Stimulated activated CD8-positive, alpha-beta memory T cell treated with anti-CD3 and anti-CD28 coated beads, Interleukin-4, amount 100 ng/mL, for 48 hours (primary cell): ENCODE measurements at places on chromosomes 11 and 22.

DNA sequence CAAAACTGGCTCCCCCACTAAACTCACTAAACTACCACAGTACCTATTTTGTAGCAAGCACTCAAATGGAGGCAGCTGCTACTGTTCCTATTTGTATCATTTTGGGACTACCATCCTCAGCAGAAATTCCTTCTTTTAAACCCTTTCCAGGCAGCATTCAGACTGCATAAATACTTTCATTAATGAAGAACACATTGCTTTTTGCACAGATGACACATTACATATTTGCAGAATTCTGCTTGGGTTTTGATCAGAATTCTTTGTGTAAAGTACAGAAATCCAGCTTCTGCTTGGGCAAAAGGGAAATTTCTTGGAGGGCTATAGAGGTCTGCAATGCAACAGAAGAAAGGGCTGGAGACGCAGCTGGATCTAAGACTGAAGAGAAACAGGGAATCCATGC is 24.2 kb downstream of the RBX1 start:
- no peak for DNase-seq

GRCh38 chr11:93652161-93652597 is 9.3 kb upstream of the CEP295 start:
- no peak for DNase-seq

- DNase-seq: no peak
These were observed 20.9 kb downstream of the TRPM5 start for GRCh38 chr11:2423157-2424025.

- DNase-seq: no peak
These were observed 22.8 kb upstream of the P2RY6 start for GRCh38 chr11:73249304-73249703.

DNA sequence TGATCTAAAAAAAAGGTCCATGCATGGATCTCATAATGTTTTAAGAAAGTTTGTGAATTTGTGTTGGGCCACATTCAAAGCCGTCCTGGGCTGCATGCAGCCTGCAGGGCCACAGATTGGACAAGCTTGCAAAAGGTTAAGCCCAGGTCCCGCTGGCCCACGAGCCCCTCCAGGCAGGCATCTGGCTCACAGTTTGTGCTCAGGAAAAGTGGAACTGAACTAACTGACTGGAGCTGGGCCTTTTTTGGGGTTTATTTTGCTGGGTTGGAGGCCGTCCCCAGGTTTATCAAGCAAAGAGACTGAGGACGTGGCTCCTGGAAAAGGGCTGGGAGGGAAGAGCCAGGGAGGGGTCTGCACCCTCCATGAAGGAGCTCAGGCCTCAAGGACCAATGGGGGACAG is 32.1 kb upstream of the BAIAP2L2 start:
- no peak for DNase-seq

- DNase-seq: no peak
These were observed 1.5 kb downstream of the FADS3 start for GRCh38 chr11:61889831-61890230.

DNA sequence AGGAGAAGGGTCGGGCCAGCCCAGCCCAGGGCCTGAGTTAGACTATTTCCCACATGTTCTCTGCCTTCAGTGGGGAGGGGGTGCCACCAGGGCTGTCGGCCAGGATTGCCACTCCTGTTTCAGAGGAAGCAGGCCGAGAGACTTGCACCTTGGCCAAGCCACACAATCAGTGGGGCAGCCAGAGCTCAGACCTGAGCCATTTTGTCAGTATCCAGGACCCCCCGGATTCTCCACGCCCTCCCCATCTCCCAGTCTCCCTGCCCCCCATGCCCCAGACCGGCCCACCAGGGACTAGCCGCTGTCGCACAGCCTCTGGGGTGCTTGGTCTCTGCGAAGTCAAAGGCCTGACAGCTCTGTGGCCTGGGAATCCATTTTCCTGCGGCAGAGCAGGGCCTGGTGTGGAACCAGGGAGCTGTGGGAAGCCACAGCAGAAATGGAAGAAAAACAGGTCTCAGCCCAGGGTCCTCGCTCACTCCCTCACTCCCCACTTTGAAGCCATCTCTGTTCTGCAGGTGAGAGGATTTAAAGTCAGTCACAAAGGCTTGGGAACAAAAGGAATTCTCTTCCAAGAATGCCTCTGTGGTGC is 25.5 kb upstream of the MGAT3 start:
- no peak for DNase-seq

DNA sequence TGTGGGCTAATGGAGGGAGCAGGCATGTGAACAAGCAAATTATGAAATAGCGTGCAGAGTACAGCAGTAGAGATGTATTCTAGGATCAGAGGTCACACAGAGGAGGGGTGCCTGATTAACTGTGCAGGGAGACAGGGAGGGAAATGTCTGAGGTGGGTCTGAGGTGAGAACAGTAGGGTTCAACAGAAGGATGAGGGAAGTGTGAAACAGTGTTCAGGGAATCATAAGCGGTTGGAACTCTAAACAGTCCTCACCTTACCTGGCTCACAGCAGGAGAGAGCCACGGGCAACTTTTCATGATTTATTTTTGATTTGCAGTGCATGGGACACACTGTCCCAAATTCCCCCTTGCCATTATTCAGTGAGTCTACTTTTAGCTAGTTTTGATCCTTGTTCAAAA is 90.5 kb downstream of the PIWIL4 start:
- no peak for DNase-seq

GRCh38 chr11:60457576-60457975 is 1.9 kb downstream of the MS4A1 start:
- DNase-seq: no peak

GRCh38 chr11:69541001-69541285 is 59.5 kb downstream of the LINC01488 start:
- DNase-seq: no peak

DNA sequence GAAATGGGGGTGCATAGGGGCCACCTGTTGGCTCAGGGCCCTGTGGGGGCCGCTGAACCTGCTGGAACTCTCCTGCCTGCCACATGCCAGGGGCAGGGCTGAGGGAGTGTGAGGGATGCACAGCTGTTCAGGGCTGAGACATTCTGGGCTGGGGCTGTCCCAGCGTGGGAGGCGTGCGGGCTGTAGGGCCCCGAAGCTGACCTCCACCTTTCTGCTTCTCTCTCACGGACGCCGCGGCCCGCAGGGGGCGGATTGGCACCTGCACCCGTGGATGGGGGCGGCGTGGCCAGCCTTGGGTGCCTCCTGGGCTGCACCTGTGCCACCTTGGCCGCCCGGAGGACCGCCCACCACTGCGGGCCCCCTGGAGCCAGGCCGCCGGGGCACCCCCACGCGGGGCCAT is 4.1 kb downstream of the CCDC188 start:
- DNase-seq: no peak

- DNase-seq: no peak
These were observed 148.8 kb downstream of the CRYBB2 start for GRCh38 chr22:25368271-25368670.

- DNase-seq: no peak
These were observed 48.7 kb upstream of the OR9Q1 start for GRCh38 chr11:57974848-57975601.

DNA sequence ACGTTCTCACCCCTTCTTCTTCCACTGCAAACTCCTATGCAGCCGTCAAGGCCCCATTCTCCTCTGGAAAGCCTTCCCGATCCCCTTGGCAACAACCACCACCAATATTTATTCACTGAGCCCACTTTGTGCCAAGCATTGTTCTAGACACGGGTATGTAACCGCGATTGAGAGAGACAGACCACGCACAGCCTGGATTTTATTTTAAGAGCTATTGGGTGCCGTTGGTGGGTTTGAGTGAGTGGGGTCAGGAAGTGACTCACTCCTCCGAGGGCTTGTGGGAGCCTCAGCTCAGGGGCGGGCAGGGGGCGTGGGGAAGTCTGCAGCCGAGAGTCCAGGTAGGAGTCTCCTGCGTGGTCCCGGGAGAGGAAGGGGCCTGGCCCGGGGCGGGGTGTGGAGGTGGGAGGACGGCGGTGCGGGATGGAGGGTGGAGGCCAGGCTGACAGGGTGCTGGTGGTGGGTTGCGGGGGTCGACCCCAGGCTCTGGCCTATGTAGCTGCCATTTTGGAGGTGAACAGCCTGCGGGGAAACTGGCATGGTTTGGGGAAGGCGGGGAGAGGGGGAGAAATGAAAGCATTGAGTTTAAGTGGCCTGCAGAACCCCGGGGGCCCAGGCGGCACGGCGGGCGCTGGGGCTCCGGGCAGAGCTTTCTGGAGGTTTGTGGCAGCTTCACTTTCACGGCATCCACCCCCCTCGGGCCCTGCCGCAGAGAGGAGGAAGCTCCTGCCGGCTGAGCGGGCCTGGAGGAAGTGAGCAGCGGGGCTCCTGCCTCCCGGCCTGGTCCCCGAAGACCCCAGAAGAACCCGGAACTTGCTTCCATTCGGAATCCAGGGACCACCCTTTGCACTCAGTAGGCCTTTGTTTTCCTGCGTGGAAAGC is 547 bp downstream of the PARVG start:
- peak; percentile 71 for DNase-seq

GRCh38 chr11:93740730-93741093 is 583 bp downstream of the TAF1D start:
- peak; percentile 75 for DNase-seq
